ENCODE measurements at places on chromosomes 12 and 14. TPM values are rescaled to one million over a fixed set of nuclear protein-coding genes. Genes with fewer than 3 reads are reported as not detected.

ALG10 gene
- 15.6 TPM for total RNA-seq

SLC25A47 gene
- total RNA-seq: 0.37 TPM

ARID2 gene
- 12.8 TPM for total RNA-seq

GALNT6 gene
- total RNA-seq: 58.9 TPM

SLC25A21 gene
- 0.37 TPM for total RNA-seq

PRH2 gene
- 0.63 TPM for total RNA-seq

PRKAG1 gene
- total RNA-seq: 101 TPM

- DNase-seq: no peak
Observed at GRCh38 chr12:22578328-22578727, 34.0 kb upstream of the C2CD5 start.

DNA sequence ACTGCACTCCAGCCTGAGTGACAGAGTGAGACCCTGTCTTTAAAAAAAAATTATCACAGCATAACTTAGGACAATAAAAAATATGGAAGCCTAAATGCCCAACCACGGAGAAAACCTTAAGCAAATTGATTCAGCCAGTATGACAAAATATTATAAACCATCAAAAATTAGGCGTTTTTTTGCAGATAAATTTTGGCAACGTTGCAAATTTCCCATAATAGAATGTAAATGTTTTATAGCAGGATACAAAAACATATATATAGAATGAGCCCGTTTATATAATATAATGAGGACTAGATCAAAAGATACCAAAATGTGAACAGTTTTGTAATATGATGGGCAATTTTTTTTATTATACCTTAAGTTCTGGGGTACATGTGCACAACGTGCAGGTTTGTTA is 6.8 kb upstream of the EML5 start:
- DNase-seq: no peak

GRCh38 chr14:36570065-36570464 is 12.3 kb downstream of the NKX2-8 start:
- DNase-seq: no peak

DNA sequence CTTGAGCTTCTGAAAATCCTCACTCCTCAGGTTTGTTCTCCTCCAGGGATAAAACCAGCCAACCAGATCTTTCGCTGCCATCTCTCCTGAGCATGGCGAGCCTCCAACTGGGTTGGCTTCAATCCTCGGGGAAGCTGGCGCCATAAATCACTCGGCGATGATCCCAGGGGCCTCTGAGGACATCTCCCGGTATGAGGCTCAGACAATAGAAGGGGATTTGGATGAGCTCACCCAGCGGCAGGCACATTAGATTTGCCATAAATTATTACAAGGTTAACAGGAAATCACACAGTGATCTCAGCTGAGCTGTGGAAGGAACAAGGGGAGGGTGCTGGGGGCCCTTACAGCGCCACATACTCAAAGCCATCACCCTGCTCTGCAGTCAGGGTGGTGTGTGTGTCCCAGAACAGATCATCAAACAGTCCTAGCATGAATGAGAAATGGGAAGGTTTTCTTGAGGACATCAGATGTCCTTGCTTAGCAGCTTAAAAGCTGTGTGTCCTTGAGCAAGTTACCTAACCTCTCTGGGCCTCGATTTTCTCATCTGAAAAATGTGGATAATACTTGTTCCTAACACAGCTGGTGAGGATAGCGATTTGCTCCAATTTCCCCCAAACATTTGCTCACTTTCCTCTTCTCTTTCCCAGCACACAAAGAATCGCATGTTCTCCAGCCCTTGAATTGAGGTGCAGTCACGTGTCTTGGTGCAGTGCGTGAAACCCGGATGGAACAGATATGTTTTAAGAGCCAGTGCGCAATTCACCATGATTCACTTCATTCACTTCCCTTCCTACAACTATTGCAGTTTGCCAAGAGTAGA is 142.8 kb downstream of the SCARB1 start:
- peak; percentile 49 for DNase-seq

DNA sequence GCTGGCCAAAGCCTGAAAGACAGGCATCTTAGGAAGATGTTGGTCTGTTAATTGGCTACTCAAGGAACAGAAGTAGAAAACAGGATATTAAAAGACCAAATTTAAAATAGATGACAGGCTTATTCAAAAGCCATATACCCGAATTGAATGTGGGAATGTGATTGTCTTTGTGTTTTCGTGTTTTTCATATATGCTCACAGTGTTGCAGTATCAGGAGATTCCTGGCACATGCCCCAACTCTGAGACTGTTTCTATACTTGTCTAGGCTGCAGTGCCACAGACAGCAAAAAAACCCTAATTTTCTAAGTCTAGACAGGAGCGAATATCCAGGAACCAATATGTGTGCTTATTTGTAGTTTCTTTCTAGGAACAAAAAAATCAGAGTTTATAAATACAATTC is 57.4 kb upstream of the KRR1 start:
- DNase-seq: no peak

GRCh38 chr12:130947028-130947613 is 6.6 kb upstream of the ADGRD1 start:
- no peak for DNase-seq

- no peak for DNase-seq
Observed at GRCh38 chr12:88634008-88634407, 53.7 kb upstream of the KITLG start.

- DNase-seq: no peak
Observed at GRCh38 chr12:26275313-26276131, 80.1 kb downstream of the SSPN start.

DNA sequence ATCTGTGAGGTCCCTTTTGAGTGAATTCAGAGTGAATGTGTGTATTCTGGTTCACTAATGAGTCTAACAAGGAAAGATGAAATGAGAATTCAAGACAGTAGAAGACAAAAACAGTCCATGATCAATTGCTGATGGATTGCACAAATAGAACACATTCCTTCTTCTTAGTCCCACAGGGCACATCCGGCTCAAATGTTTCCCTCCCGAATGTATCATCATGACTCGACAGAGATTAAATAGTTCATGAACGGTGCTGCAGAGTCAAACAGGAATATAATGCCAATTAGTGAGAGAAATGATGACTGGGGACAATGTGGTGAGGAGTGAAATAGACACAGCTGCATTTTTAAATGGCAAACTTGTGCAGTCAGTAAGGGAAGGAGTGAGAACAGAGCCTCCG is 11.5 kb upstream of the SFSWAP start:
- peak; percentile 26 for DNase-seq

GRCh38 chr12:117331691-117332090 is 29.7 kb downstream of the NOS1 start:
- no peak for DNase-seq

GRCh38 chr14:30854492-30854891 is 19.9 kb upstream of the COCH start:
- no peak for DNase-seq

DNA sequence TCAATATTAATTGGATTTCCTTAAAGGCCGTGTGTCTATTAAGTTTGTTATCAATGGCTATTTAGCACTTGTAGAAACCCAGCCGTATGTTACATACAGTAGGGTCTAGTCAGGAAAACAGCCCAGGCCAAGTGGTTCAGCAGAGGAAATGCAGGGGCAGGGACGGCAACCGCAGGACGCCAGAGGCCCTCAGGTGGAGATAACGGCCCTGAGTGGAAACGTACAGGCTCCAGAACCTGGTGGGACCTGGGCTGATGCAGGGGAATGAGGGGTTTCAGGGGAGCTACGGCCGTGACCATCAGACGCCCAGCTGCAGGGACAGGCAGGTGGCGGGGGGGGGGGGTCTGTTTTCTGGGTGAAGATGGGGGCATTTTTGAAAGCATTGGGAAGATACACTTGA is 3.7 kb upstream of the ANKLE2 start:
- no peak for DNase-seq

- peak; percentile 89 for DNase-seq
Observed at GRCh38 chr12:80040075-80040738, 59.1 kb upstream of the OTOGL start.

GRCh38 chr12:46985816-46986215 is 93.6 kb upstream of the PCED1B start:
- no peak for DNase-seq

GRCh38 chr12:108270035-108270848 is 68.9 kb downstream of the CMKLR1 start:
- DNase-seq: no peak

DNA sequence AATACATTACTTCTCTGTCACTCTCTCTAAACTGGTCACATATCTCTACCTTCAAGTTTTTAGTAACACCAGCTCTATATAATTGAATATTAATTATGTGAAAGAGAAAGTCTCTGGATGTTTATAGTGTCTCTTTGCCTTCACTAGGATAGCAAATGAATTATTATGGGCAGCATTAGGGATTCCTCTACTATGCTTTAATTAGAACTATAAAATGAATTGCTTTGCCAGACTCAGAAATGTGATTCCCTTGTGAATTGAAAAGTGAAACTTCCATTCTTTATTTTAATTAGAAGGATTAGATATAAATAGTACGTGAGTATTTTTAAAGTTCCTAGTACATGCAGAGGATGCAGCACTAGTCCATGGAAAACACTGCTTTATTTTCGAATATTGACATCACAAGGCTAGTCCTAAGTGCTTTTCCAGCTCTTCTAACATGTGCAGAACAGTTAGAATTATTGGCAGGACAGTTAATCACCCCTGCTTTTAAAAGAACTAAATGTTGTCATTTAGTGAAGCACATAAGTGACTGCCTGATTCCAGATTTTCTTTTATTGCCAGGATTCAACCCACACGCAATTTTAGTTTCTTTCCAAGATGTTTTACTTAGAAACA is 23.0 kb upstream of the REP15 start:
- DNase-seq: no peak

DNA sequence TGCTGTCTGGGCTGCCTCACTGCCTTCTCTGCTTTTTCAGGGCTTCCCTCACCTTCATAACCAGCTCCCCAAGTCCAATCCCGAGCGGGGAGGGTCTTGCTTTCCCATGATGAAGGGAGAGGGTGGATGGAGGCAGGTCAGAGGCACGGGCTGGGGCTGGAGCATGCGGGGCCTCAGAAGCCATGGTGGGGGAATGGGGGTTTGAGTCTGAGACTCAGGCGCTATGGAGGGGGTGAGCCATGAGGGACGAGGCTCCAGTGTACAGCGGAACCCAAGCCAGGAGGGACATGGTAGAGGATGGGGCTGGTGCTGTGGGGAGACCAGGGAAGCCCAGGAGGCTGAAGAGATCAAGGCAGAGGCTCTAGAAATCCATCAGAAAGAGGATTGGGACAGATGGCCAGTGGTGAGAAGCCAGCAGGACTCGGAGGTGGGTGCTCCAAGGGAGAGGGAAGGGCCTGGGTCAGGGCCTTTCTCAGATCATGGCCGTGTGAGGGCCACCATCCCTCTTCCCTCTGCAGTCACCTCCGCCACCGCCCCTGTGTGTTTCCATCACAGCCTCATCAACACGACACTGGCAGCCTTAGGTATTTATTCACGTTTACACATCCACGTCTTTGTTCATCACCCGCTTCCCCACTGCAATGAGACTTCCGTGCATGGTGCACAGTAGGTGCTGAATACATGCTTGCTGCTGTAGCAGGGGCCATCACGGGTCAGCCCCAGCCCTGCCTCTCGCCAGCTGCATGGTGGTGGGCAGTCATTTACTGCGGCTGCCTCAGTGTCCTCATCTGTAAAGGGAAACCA is 144.7 kb downstream of the ADGRD1 start:
- no peak for DNase-seq

- no peak for DNase-seq
Observed at GRCh38 chr12:51392556-51393237, 1.5 kb upstream of the GALNT6 start.

DNA sequence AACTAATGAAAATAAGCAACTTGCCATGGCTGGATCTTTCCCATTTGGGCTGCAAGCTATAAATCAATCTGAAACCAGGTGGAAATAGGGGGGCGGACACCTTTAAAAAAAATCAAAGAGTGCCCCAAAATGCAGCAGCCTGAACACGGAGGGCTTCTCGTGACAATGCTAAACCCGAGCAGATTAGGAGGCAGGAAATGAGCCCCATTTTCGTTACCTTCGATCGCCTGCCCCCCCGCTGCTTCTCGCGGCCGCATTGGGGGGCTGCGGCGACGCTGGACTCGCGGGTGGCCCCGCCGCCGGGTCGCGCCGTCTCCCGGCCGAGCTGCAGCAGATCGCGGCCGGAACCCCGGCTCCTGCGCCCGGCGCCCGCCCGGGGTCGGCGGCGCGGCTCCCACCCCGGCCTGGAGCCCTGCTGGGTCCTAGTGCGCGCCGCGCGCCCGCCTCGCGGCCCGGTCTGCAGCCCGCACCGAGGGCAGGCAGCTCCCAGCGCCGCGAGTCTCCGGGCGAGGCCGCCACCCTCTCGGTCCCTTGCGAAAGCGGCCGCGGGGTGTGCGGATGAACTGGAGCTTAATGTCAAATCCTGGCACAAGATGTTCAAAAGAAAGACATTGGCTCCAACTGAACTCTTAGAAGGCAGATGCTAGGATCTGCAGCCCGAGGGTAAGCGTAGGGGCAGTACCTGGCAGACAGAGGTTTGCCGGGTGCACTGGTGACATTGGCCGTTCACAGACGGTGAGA is 201.9 kb upstream of the FOXN3 start:
- peak; percentile 59 for DNase-seq

DNA sequence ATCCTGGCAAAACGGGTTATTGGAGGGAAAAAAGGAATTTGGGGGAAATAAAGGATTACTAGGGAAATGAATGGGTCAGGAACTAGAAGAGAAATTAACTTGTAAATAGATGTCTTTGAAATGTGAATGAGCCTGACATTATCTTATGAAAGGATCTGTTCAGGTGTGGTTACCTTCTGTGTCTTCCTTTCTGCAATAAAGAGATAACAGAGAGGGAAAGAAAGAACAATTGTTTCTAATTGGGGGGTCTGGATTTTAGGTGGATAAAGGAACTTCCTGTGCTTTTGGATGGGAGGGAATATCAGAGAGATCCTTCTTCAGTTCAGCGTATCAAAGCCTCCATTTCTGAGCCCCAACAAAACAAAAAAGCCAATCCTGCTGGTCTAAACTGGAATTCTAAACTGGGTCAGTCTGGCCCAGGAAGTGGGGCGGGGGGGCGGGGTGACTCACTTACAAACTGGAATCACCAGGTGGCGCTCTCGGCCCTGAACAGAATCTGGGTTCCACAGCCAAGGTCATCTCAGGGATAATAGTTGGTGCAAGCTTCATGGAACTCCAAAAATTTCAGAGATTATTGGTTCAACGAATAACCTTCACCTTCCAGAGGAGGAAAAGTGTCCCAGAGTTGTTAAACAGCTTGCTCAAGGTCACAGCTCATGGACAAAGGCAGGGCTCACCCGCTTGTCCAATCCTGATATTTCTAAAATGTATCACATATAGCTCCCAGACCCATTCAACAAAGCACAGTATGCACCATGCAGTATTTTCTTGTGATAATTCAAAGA is 15.2 kb upstream of the PEBP1 start:
- DNase-seq: peak; percentile 57

DNA sequence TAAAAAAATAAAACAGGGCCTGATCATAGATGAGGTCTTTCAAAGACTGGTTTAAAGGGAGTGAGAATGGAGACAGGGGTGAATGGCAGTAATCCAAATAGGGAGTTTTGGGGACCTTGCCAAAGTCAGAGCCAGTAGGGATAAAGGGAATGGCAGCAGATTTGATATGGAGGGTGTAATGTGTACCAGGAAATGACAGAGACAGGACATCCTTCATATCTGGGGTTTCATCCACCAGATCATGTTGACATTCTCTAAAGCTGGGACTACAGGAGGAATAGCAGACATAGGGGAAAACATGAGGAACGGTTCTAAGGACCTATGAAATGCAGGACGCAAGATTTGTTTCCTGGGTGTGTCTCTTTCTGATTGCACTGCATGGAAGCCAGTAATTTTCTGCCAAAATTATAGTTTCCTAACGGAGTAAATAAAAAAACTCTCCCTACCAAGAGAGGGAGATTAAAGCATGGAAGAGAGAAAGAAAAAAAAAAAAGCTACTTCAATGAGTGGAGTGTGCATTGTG is 169.9 kb downstream of the PRKD1 start:
- no peak for DNase-seq

Measured in HT1080 (cell line).